Activated CD8-positive, alpha-beta memory T cell treated with anti-CD3 and anti-CD28 coated beads, Interleukin-2, amount 10 ng/mL, durations not matched to agents 7 days and 5 days (primary cell): ENCODE measurements at places on chromosomes 6 and 20. TPM values are rescaled to one million over a fixed set of nuclear protein-coding genes. Genes with fewer than 3 reads are reported as not detected.

DNA sequence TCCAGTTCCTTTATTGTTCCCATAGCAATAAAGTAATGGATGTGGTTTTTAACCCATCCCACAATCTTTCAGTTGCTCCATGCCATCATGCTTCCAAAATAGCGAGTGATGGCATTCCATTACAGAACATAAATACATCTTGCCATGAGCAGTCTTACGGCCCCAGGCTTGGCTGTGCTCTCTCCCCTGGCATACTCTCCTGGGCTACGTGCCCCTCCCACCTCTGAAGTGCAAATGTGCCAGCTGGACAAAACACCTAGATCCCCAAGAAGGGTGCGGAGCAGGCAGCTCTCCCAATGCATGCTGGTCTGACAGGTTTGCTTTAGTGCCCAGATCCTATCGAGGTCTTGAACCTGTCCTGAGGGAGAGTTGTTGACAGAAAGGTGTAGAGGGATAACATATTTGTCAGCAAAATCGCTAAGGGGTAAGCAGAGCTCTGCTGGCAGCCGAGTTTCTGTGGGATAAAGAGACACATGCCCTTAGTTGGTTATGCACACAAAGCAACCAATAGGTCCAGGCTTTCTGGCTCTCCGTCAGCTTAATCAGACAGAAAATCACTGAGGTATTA, 43.9 kb upstream of the PAX1 start:
- no peak for DNase-seq

- DNase-seq = no peak
These were observed 51.0 kb upstream of the FBXO30 start for GRCh38 chr6:145865595-145865994.

DNA sequence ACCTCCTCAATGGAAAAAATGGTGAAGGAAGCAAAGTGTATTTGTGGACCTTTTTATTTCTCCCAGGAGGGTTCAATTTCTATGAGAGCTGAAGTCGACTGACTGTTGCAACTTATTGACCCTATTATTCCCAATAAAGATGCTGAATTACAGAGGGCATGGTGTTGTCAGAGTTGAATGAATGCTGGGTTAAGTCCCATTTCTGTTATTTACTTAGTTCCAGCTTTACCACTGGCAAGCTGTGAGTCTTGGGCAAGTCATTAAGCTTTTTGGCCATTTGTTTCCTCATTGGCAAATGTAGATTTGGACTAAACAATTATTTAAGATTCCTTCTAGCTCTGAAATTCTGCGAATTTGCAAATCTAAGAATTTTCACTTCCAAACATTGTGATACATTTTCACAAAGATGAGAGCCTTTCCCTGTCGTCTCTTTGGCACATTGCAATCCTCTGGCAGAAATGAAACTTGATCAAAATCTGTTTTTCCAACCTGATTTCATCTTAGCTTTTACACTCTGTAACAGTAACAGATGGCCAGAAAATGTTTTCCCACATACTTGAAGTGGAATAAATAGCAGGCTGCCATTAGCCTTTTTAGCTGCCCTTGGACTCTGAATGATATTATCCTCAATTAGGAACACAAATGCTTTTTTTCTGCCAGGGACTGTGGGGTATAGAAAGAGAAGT, 21.3 kb downstream of the BLTP3A start:
- no peak for DNase-seq

GPRC6A gene
- total RNA-seq = not detected
